ENCODE measurements at places on chromosomes 16 and 17. TPM values are rescaled to one million over a fixed set of nuclear protein-coding genes. Genes with fewer than 3 reads are reported as not detected.

The KRTAP3-1 gene
- polyA plus RNA-seq, result 0.16 TPM

The MMP28 gene
- polyA plus RNA-seq, result 0.15 TPM

The TRIM37 gene
- 20.6 TPM for polyA plus RNA-seq

DNA sequence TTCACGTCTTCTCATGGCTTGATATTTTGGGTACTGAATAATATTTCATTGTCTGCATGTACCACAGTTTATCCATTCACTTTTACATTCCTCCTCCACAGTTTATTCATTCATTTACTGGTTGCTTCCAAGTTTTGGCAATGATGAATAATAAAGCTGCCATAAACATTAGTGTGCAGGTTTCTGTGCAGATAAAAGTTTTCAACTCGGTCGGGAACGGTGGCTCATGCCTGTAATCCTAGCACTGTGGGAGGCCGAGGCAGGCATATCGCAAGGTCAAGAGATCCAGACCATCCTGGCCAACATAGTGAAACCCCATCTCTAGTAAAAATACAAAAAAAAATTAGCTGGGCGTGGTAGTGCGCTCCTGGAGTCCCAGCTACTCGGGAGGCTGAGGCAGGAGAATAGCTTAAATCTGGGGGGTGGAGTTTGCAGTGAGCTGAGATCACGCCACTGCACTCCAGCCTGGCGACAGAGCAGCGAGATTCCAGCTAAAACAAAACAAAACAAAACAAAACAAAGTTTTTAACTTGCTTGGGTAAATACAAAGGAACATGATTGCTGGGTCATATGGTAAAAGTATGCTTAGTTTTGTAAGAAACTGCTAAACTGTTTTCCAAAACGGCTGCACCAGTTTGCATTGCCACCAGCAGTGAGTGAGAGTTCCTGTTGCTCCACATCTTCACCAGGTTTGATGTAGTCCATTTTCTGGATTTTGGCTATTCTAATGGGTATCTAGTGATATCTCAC lies 89.5 kb downstream of the WWP2 start:
- DNase-seq, result no peak

DNA sequence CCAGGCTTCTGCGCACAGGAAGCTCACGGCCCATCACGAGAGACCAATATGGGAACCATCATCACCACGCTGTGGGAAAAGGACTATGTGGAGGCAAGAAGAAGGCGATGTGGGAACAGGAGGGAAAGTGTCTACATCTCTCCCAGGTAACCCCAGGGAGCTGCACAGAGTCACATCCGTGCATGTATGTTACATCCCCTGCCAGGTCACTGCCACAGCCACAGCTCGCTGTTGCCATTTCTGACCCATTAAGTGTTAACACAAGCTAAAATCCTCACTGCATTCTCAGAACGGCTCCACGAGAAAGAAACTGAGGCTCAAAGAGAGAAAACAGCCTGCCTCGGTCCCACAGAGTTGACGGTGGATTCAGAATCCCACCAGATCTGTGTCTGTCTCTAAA lies 319.1 kb downstream of the FOXL1 start:
- no peak for DNase-seq

- no peak for DNase-seq
These were observed 28.5 kb downstream of the TLE7 start for GRCh38 chr16:71413341-71413740.

DNA sequence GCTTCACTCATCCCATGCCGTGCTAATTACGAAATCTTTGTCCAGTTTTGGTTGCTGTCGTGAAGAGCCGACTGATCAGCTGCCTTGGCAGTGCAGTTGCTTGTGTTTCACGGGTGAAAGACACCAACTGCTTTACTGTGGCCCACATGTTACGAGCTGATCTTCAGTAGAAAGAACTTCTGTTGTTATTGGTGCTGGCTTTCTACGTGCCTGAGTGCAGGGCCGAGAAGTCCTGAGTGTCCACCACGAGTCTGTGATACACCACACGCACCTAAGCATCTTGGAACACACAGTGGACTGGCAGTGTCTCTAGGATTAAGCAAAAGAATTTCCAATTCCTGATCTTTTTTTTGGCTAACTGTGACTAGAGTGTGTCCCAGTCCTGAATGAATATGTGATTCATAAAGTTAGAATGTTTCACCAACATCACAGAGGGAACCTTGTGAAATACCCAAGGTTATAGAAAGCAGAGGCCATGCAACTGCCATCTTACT lies 70.4 kb upstream of the CLEC18A start:
- no peak for DNase-seq

DNA sequence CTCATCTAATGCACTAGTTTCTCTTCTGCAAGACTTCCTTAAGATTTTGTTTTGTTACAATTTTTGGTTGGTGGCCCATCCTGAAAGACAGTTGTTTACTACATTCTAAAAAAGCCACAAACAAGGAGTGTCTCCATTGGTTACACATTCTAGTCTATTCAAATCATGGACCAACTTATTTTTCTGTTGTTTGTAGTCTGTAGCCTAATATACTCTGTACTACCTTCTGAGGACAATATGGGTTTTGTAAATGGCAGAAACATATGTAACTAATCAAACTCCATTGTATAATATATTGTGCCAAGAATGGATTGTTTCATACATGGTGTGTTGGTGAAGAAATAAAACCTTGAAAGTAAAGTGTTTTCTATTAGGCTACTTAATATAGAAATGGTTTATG lies 79.5 kb upstream of the DHX40 start:
- no peak for DNase-seq

DNA sequence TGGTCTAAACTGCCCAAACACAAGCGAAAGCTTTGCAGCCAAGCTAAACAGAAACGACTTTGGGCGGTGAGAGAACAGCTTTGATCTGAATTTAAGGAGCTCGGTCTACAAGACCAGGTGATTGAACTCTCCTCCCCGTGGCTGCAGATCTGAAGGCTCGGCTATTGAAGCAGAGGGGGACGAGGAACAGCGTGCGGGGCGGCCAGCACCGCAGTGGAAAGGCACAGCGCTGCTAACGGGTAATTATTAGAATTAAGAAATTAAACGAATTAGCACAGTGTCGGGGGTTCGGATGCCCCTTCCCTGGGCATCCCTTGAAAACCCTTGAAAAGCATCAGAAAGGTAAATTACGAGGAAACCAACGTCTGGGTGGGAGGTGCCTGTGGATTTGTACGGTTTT lies 431 bp downstream of the TEKT3 start:
- DNase-seq, result no peak

DNA sequence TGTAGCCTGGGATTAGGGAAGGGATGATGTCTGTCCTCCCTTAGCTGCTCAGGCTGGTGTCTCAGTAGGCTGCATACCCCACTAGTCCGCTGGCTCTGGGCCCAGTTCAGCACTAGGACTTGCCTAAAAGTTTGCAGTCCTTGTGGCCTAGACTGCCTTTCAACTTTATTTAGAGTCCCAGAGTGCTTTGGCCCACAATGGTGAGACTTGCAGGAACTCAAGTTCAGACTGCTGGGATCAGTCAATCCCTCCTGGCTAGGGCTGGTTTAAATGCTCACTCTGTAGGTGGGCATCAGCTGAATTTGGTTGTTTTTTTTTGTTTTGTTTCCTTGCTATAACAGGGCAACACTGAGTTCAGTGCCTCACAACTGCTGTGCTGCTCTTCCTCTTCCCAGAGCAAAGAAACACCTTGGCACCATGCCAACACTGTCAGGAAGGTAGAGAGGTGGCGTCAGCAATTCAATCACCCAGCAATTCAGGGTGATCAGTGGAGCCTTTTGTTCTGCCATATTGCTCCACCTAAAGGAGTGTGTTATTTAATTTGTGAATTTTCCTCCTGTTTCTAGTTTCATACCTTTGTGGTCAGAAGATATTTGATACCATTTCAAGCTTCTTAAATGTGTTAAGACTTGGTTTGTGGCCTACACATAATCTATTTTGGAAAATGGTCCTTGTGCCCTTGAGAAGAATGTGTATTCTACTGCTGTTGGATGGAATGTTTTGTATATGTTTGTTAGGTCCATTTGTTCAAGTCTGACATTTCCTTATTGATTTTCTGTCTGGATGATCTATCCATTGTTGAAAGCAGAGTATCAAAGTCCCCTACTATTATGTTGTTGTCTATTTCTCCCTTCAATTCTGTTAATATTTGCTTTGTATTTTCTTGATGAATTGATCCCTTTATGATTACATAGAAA lies 284.0 kb upstream of the PMFBP1 start:
- no peak for DNase-seq

- no peak for DNase-seq
These were observed 49.1 kb downstream of the ADCY7 start for GRCh38 chr16:50315346-50315997.

DNA sequence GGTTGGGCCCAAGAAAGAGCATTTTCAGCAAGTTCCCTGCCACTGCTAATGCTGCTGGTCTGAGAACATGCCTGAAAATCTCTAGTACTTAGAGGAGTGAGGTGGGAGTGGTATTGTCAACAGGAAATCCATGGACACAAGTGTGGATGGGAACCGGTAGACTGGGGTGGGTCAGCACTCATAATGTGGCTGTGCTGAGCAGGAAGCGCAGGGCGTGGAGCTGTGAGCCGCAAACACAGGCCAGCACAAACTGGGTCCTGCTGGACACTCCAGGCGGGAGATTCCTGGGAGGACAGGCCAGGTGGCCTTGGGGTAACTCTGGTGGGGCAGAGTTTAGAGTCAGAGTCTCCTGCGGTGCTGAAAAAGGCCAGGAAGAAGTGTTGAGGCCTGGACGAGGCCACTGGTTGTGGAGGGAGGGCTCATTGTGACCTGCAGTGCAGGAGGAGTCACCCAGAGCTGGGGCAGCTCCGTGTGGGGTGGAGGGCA lies 62.6 kb downstream of the BANP start:
- DNase-seq, result no peak

- DNase-seq, result no peak
These were observed 23.9 kb upstream of the HEATR6 start for GRCh38 chr17:60102632-60103096.

DNA sequence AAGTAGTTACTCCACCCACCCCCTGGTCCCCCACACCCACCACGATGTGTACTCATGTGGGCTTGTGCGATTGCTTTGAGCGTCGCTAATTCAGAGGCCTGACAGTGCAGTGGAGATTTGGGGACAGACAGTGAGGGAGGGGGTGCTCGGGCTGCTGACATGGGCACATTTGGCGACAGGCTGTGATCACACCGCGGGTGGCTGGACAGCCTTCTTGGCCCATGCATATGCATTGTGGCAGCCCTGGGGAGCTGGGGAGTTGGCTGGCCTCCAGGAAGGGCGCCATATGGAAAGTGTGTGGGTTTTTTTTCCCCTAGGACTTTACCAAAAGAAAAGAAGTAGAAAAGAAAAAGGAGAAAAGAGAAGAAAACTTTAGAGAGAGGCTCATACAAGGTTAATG lies 275.5 kb upstream of the N4BP1 start:
- no peak for DNase-seq

GRCh38 chr16:27564224-27564623 lies 14.3 kb downstream of the KATNIP start:
- no peak for DNase-seq

DNA sequence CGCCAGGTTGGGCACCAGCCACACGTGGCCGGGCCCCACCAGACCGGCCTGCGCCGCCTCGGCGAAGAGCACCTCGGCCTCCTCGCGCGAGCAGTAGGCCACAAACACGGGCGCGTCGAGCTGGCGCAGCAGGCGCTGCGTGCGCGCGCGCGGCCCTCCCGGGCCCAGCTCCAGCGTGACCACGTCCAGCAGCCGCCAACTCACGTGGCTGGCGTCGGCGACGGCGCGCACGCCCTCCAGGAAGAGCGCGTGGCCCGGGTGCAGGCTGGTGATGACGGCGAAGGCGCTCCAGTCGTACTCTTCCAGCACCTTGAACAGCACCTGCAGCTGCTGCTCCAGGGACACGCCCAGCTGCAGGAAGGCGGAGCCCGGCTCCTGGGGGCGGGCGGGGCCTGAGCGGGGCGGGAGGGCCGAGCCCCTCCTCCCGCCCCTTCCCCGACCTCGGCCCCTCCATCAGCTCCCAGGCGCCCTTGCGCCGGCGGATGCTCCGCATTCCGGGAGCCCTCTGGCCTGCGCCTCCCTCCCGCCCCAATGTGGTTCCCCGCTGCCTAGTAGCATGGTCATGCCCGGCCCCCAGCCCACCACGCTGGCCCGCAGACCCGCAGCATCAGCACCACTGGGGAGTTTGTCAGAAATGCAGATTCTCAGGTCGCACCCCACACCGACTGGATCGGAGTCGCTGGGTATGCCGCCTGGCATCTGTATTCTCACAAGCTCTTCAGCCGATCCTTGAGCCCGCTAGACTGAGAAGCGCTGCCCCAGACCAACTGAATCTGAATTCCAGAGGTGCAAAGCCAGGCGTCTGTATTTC lies 7.2 kb downstream of the GRIN2C start:
- no peak for DNase-seq

DNA sequence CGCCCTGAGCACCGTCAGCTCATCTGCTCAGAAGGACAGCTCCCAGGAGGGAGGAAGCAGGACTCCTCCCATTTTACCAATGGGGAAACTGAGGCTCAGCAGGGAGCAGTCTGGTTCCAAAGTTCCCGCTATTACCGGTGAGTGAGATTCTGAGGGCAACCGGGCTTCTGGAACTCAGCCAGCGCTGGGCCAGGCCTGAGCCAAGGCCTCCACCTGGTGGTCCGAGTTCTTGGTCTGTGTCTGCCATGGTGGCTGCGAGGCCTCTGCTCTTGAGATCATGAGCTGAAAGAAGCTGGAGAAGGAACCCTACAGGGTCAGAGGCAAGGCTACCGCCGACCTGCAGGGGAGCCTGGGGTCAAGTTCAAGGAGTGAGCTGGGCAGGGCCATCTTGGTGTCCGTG lies 110.8 kb upstream of the GSE1 start:
- no peak for DNase-seq

DNA sequence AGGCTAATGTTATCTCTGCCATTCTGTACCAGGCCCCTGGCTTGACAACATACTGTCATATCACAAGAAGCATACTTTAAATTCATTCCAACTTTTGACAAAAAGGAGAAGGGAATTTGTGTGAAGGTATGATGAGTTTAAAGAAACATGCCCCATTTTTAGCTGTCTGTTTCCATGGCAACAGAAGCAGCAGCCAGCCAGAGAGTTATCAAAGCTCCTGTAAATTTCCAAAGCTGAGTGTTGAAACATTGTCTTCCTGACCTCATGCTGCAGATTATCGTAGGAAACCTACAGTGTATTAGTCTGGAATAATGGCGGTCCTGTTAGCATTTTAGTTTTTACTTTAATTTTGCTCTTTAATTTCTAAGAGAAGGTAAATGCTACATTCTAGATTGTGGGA lies 124.9 kb downstream of the MRTFB start:
- DNase-seq, result no peak

- DNase-seq, result no peak
These were observed 49.2 kb upstream of the HS3ST2 start for GRCh38 chr16:22764662-22765327.
